Fibroblast of the aortic adventitia (primary cell): ENCODE measurements at places on chromosomes 2 and 18.

GRCh38 chr2:108128249-108128648 is 111.5 kb upstream of the SULT1C3 start:
- no peak for DNase-seq

- DNase-seq = peak; percentile 81
Observed at GRCh38 chr2:188601927-188602326, 310.3 kb downstream of the GULP1 start.

DNA sequence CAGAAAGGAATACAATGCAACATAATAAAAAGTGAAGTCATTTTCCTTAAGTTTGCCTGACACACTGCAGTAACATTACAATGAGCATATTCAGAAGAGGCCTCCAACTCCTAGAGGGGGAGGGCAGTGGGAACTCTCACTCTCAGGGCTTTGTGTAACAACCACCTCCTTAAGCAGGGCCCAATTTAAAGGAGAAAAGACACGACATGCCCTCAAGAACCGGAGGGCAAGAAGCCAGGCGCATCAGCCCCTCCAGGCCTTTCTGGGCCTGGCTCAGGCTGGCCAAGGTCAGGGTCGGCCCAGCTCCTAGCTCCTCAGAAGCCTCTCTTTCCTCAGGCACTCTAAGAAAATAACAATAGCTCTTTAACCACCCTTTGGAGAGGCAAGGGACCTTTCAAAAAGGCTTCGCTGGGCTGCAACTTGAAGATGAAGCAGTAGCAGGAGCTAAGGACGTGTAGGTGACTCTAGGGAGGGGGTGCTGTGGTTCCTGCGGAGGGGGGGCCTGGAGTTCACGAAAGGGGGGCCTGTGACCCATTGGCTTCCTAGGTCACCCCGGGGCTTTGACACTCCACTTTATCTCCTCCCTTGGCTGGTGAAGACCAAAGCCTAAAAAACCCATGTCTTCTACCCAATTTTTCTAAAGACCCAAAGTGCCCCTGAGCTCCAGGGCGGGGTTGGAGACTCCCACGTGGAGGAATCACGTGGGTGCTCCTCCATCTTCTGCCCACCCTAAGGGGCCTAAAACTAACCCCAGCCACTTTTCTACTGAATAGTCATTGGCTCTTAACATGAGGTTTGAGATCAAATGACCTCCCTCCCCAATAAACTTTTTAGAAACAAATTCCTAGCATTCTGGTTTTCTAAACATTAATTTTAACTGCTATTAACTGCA is 13.3 kb downstream of the SERTAD2 start:
- DNase-seq = no peak

DNA sequence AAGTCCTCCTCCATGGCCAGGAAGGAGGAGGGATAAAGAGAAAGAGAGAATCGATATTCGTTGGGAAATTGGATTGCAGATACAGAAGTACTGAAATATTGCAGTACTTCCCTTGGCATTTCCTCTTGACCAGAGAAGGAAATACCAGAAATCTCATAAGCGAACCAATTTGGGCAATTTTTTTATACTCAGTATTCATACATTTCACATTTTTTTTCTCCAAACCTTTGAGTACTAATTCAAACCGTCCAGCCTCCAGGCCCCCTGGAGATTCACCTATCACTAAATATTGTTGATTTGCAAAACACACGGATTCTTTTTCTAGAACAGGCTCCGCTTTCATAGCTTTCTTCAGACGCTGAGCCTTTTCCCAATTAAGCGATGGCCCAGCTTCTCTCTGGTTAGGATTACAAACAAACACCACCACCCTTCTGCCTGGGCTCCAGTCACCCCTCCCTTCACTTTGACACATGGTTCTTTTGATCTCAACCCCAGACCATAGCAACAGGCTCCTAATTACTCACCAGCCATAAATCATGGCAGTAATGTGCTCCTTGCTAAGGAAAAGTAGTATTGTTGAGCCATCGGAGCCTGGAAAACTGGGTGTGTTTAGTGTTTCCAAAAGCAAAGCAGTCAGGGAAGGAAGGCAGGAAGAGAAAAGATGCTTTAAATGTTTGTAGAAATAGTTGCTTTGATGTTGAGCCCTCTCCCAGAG is 138.4 kb upstream of the CCDC68 start:
- DNase-seq = no peak

GRCh38 chr18:65755616-65756015 is 4.8 kb downstream of the CDH7 start:
- DNase-seq = no peak

DNA sequence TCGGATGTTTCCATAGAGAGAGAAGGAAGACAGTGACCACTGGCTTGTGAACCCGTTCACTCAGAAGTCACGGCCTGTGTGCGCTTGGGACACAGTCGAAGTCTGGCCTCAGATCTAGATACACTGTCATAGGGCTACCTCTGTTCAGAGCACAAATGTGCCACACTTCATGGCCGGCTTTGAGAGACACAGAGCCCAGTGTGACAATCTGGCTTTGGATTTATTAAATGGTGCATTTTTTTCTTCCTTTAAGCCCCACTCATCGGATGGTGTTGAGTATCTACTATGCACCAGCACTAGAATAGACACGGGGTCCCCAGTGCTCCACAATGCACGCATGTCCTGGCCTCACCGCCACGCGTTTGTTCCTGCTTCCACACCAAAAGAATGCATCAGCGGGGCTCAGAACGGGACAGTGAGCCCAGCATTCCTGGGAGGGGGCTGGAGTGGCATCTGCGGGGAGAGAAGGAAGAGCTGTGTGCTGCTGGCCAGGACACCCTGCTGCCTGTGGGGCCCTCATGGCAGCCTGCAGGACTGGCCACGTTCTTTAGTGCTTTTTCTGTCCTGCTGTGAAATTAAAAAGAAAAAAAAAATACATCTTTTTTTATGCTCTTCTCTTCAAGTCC is 738.9 kb upstream of the SALL3 start:
- DNase-seq = no peak
